ENCODE measurements at places on chromosomes 13 and 19.
A peak's percentile ranks its signal among the peaks of the same experiment; 100 is the strongest.

DNA sequence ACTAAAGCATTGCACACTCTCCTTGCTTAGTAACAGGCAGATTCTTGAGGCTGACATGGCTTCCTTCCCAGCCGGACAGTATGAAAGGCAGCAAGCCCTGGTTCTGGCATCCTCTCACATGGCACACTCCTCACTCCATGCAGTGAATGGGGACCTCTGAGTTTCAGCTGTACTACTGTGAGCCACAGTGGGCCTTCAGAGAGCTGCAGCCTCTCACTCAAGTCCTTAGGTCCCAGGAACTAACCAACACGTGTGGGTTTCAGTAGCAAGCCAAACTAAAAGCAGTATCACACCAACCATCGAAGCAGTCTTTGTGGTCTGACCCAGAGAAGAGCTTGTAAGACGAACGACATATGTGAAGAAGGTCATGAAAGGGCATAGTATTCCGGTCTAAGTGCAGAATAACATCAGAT, 128.2 kb downstream of the TBC1D4 start:
- no peak for DNase-seq

DNA sequence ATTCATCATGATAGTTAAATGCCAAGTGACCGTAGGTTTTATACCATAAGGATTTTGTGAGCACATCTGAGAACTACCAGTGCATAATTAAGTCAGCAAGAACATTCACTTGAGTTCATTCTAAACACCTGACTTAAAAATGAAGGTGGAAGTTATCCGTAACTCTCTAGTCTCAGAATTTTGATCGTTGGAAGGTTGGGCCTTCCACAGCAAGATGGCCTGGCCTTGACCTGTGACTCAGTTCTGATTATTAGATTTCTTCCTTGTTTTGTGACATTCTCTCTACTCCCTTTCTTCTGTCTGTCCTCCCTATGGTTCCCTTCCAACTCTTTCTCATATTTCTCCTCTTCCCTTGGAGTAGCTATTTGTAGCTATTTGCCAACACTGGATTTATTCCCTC, 20.0 kb upstream of the WDFY2 start:
- no peak for DNase-seq

DNA sequence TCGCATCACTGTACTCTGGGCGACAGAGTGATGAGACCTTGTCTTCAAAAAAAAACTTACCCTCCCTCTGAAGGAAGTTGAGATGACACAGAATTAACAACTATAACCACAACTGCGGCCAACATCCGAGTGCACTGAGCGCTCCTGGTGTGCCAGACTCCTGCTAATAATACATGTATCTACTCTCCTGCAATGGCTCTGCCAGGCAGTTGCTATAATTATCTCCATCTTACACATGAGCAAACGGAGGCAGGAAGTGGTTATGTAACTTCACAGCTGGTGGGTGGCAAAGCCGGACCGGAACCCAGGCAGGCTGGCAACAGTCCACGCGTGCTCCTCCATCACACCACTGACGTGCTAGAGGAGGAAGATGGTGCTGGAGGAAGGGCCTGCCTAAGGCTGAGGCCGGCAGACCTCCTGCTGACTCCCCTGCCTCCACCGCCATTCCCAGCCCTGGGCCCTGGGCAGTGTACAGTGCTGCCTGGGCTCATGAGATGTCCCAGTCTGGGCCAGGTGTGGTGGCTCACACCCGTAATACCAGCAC, 12.6 kb downstream of the XRCC1 start:
- DNase-seq = peak; percentile 87

GRCh38 chr13:111559612-111560403, 239.4 kb downstream of the TEX29 start:
- DNase-seq = no peak

DNA sequence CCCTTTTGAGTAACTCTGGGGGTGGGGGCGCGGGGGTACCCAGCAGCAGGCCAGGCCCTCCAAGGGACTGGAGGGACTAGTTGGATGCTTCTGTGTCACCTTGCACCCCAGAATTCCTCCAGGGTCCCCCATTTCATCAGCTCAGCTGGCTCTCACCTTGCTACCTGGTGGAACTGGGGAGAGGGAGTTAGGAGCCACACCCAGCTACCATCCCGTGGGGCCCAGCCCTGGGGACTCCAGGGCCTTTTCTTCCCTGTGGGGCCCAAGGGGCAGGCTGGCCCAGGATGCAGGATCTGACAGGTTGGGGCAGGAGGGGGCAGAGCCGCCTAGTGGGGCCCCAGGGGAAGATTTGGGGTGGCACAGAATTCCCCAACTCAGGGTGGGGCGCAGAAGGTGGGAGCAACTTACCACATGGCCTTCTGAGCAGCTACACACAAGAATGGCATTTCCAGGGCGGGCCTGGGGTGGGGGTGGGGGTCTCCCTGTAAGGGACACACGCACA, 32.8 kb upstream of the NANOS3 start:
- no peak for DNase-seq

DNA sequence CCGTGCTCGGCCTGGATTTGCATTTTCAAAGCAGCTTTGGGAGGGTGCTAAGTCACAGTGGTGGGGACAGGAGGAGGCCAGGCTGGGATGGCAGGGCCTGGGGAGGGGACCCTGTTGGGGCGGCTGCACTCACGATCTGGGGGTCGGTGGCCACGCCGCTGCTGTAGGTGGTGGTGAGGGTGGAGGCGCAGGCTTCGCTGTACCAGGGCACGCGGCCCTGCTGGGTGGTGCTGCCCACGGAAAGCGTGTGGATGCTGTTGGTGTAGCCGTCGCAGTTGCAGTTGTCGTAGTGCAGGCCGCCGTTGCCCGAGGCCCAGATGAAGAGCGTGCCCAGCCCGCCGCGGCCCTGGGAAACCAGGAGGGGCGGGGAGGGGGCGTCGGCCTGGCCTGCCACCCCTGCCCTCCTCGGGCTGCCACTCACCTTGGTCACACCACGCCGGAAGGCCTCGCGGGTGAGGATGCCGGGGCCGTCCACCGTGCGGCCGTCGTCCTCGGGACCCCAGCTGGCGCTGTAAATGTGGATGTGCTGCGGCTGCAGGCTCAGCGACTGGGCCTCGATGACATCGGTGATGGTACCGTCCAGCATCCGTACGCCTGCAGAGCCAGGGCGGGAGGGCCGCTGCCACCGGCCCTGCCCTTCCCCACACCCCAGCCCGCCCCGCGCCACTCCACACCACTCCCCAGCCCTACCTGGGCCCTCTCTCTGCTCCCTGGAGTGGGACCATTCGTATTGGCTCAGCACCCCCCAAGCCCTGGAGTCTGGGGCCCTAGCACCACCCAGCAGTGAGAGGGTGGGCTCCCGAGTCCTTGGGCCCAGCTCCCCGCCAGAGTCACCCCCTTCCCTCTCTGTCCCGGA, 3.2 kb downstream of the PCSK4 start:
- no peak for DNase-seq

GRCh38 chr13:42214446-42214845, 57.5 kb upstream of the AKAP11 start:
- DNase-seq = no peak

- no peak for DNase-seq
Observed at GRCh38 chr19:49771674-49772139, 4.9 kb downstream of the AP2A1 start.

All from CD4-positive, alpha-beta T cell treated with Interleukin-17A for 4 hours (primary cell).